ENCODE measurements at places on chromosomes 2 and 18.
A peak's percentile ranks its signal among the peaks of the same experiment; 100 is the strongest.

GRCh38 chr2:105738658-105739241, 6.0 kb upstream of the NCK2 start:
- no peaks in the 10 kb centered on the region for H3K36me3 ChIP-seq
- no peak overlapping the region for H3K4me3 ChIP-seq
- H3K27ac ChIP-seq = no peak overlapping the region
- no peaks in the 10 kb centered on the region for H3K27me3 ChIP-seq
- DNase-seq = no peak
- H3K4me1 ChIP-seq = peaks cover 2% of the 10 kb centered on the region

DNA sequence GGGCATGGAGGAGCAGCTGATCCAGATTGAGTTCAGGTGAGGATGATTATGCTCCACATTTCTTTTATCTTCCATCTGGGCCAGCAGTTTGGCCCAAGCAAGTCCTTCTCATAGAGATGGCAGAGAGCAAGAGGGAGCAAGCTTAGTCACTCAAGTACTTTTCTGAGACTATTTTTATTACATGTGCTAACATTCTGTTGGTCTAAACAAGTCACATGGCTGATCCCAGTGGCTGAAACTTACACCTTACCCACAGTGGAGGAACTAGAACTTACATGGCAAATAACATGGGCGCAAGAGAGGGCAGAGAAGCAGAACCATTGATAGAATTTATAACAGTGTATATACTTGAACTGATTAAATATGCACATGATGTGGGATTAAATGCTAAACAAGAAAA, 105.7 kb downstream of the KYNU start:
- H3K27me3 ChIP-seq = no peaks in the 10 kb centered on the region
- H3K27ac ChIP-seq = no peak overlapping the region
- H3K36me3 ChIP-seq = no peaks in the 10 kb centered on the region
- H3K4me3 ChIP-seq = no peak overlapping the region

GRCh38 chr2:213185147-213185822, 33.9 kb upstream of the IKZF2 start:
- no peak overlapping the region for H3K4me3 ChIP-seq
- DNase-seq = no peak
- H3K27me3 ChIP-seq = no peaks in the 10 kb centered on the region
- H3K27ac ChIP-seq = no peak overlapping the region
- no peaks in the 10 kb centered on the region for H3K36me3 ChIP-seq

- H3K27me3 ChIP-seq = no peaks in the 10 kb centered on the region
- DNase-seq = no peak
- peak overlapping the region; percentile 72 for H3K27ac ChIP-seq
- no peaks in the 10 kb centered on the region for H3K36me3 ChIP-seq
Measured at GRCh38 chr2:173109253-173110188, 33.9 kb downstream of the MAP3K20 start.

DNA sequence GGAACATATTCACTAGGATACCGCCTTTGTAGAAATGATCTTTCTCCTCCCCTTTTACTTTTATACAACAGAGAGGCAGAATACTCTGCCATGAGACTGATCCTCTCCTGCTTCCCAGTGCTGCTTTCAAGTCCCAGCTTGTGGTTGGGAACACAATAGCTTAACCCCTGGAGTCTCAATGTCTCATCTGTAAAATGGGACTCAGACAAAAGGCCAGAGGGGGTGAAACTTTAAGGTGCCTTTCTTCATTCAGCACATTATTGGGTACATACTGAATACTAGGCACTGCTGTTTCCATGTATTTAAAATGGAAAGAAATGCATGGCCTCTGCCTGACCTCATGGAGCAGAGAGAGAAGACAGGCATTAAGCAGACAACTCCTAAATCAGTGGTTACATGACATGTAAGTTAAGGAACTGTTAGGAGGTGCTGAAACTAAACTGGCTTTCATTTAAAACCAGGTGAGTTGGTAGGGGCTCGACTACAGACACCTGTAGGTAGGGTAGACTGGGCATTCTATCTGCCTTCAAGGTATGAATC, 53.8 kb downstream of the MAP4K4 start:
- no peak overlapping the region for H3K27ac ChIP-seq
- no peaks in the 10 kb centered on the region for H3K36me3 ChIP-seq
- DNase-seq = no peak
- H3K4me3 ChIP-seq = no peak overlapping the region
- H3K4me1 ChIP-seq = peaks cover 66% of the 10 kb centered on the region

GRCh38 chr18:23422751-23423418, 30.2 kb upstream of the RIOK3 start:
- no peak overlapping the region for H3K4me3 ChIP-seq
- H3K27ac ChIP-seq = peak overlapping the region; percentile 62
- peaks cover 7% of the 10 kb centered on the region for H3K4me1 ChIP-seq
- DNase-seq = peak; percentile 77
- no peaks in the 10 kb centered on the region for H3K27me3 ChIP-seq

DNA sequence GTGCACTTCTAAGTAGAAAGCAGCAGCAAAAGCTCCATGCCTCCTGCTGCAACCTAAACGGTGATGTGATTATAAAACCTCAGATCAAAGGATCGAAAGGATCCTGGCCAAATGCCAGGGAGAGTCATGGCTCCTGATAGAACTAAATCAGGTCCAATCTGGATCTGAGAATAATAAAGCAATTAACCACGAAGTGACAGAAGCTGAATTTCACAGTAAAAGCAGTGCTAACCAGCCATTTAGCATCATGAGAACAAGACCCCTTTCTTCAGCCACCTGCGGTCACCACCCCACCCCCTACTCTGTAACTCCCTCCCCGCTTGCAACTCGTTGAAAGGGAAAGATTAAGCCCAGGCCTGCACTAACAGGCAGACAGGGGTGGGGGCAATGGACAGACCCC, 748.7 kb downstream of the BCL11A start:
- no peaks in the 10 kb centered on the region for H3K36me3 ChIP-seq
- no peak overlapping the region for H3K4me3 ChIP-seq
- no peak overlapping the region for H3K27ac ChIP-seq
- peaks cover 3% of the 10 kb centered on the region for H3K4me1 ChIP-seq

- no peaks in the 10 kb centered on the region for H3K27me3 ChIP-seq
- no peaks in the 10 kb centered on the region for H3K36me3 ChIP-seq
- no peaks in the 10 kb centered on the region for H3K4me1 ChIP-seq
- no peak overlapping the region for H3K27ac ChIP-seq
- no peak for DNase-seq
- H3K4me3 ChIP-seq = no peak overlapping the region
Measured at GRCh38 chr2:205390866-205391265, 291.4 kb upstream of the NRP2 start.

- H3K27ac ChIP-seq = no peak overlapping the region
- no peak overlapping the region for H3K4me3 ChIP-seq
- H3K36me3 ChIP-seq = no peaks in the 10 kb centered on the region
- DNase-seq = no peak
- no peaks in the 10 kb centered on the region for H3K27me3 ChIP-seq
Measured at GRCh38 chr2:236813766-236814165, 244.1 kb downstream of the ACKR3 start.

- H3K27me3 ChIP-seq = no peaks in the 10 kb centered on the region
- H3K27ac ChIP-seq = no peak overlapping the region
- no peak for DNase-seq
- H3K4me1 ChIP-seq = no peaks in the 10 kb centered on the region
- H3K36me3 ChIP-seq = no peaks in the 10 kb centered on the region
Measured at GRCh38 chr2:41763141-41763540, 284.7 kb upstream of the PKDCC start.

DNA sequence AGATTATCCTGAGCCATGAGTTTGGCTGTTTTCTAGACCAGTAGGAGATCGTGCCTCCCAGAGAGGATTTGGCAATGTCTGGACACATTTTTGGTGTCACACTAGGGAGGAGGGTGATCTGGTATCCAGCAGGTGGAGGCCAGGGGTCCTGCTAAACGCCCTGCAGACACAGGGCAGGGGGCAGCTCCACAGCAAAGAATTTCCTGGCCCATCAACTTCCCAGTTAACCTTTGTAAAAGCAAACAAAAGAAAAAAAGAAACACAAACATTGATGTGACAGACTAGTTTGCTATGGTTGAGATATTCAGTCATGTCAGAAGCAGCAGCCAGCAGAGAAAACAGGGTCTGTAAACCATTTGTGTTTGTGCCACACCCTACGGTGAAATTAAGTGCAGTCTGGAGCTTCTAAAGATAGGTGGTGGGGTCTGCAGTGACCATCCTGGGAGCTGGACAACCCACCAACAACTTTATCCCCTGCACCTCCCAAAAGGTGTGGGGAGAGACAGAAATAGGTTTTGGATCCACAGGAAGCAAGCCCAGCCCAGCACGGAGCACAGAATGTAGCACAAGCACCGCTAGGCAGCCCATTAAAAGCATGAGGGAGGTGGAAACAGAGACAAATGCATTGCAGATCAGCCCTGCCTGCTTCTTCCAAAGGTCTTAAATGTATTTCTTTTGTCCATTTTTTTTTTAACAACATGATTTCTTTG, 232.5 kb downstream of the MYT1L start:
- no peaks in the 10 kb centered on the region for H3K36me3 ChIP-seq
- no peak overlapping the region for H3K4me3 ChIP-seq
- H3K27me3 ChIP-seq = no peaks in the 10 kb centered on the region
- no peak overlapping the region for H3K27ac ChIP-seq
- no peak for DNase-seq
- H3K4me1 ChIP-seq = no peaks in the 10 kb centered on the region

GRCh38 chr2:239693761-239694415, 293.1 kb upstream of the HDAC4 start:
- DNase-seq = no peak
- H3K36me3 ChIP-seq = no peaks in the 10 kb centered on the region
- H3K27ac ChIP-seq = no peak overlapping the region
- no peaks in the 10 kb centered on the region for H3K27me3 ChIP-seq
- H3K4me3 ChIP-seq = no peak overlapping the region

- no peak overlapping the region for H3K4me3 ChIP-seq
- H3K4me1 ChIP-seq = no peaks in the 10 kb centered on the region
- DNase-seq = no peak
- peaks cover 1% of the 10 kb centered on the region for H3K27me3 ChIP-seq
- no peaks in the 10 kb centered on the region for H3K36me3 ChIP-seq
Measured at GRCh38 chr2:26492749-26493515, 15.0 kb upstream of the OTOF start.

DNA sequence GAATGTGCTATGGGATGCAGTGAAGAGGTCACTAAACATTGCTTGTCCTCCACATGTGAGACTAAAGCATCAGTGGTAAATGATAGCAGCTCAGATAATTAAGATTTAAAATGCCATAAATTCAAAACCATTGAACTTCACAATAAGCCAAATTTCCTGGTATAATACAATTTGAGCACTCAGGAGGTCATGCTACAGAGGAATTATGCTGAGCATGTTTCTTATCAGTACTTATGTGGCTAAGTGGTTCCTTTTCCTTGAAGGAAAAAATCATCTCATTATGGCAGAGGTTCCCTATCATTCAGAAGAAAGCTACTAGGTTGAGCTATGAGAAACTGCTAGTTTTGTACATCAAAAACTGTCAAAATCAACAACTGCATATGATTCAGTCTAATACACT, 156.6 kb downstream of the AGPS start:
- peaks cover 5% of the 10 kb centered on the region for H3K4me1 ChIP-seq
- DNase-seq = no peak
- no peaks in the 10 kb centered on the region for H3K36me3 ChIP-seq
- H3K4me3 ChIP-seq = no peak overlapping the region

- no peaks in the 10 kb centered on the region for H3K36me3 ChIP-seq
- no peak overlapping the region for H3K27ac ChIP-seq
- DNase-seq = no peak
- H3K4me3 ChIP-seq = no peak overlapping the region
- H3K27me3 ChIP-seq = no peaks in the 10 kb centered on the region
- H3K4me1 ChIP-seq = no peaks in the 10 kb centered on the region
Measured at GRCh38 chr18:7784171-7784570, 217.1 kb downstream of the PTPRM start.

DNA sequence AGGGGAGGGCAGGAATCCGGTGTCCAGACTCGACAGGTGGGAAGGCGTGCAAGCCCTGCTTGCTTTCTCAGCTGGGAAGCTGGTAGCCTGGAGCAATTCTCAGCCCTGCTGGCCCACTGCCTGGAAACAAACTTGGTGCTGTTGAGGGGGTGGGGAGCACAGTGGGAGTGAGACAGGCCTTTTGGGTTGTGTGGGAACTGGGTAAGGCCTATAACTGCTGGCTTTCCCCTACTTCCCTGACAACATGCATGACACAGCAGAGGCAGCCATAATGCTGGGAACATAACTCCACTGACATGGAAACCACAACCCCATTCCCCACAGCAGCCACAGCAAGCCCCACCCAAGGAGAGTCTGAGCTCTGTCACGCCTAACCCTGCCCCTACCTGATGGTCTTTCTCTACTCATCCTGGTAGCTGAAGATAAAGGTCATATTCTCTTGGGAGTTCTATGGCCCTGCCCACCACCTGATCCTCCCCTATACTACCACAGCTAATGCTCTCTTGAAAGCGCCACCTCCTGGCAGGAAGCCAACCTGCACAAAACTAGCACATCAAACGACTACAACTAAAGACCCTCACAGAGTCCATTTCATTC, 122.9 kb upstream of the ACVR1C start:
- no peaks in the 10 kb centered on the region for H3K4me1 ChIP-seq
- no peak overlapping the region for H3K27ac ChIP-seq
- H3K4me3 ChIP-seq = no peak overlapping the region
- peaks cover 17% of the 10 kb centered on the region for H3K36me3 ChIP-seq
- DNase-seq = no peak

DNA sequence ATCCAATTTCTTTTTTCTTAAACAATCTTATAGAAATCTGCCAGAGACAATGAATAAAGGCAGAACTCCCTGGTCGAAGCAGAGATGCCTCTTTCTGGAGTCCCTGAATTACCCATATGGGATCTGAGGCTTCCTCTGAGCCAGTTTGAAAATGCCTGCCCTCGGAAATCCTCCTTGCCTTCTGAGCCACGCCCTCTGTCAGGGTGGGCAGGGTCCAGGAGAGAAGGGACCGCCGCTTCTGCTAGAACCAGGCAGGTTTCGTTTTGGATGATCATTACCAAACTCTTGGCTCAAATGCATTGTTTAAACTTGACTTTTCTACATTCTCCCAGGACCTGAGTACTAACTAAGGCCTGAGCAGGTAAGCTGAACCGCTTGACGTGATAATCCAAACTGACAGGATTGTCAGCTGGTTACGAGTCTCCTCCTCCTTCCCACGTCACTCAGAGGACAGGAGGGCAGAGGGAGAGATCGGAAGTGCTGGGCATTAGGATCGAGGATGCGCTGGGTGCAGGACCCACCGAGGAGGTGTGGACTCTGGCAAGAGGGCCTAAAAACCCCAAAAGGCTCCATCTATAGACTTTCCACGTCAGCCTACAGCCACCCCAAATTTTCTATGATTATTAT, 128.4 kb downstream of the KLHL29 start:
- no peaks in the 10 kb centered on the region for H3K27me3 ChIP-seq
- H3K4me1 ChIP-seq = peaks cover 6% of the 10 kb centered on the region
- DNase-seq = peak; percentile 39
- no peaks in the 10 kb centered on the region for H3K36me3 ChIP-seq

- no peak overlapping the region for H3K4me3 ChIP-seq
- no peak overlapping the region for H3K27ac ChIP-seq
- no peaks in the 10 kb centered on the region for H3K27me3 ChIP-seq
- no peaks in the 10 kb centered on the region for H3K36me3 ChIP-seq
- DNase-seq = no peak
Measured at GRCh38 chr2:98772536-98772935, 41.6 kb upstream of the MGAT4A start.
